ENCODE measurements at places on chromosomes 4 and X. TPM values are rescaled to one million over a fixed set of nuclear protein-coding genes. Genes with fewer than 3 reads are reported as not detected.

The SLITRK2 gene
- total RNA-seq: under 0.01 TPM

The UGT2A1 gene
- not detected for total RNA-seq

The PLS3 gene
- total RNA-seq: 60.3 TPM

The GPR82 gene
- total RNA-seq: 0.16 TPM

The TLR3 gene
- total RNA-seq: 3.0 TPM

The LGI2 gene
- 2.5 TPM for total RNA-seq

Measured in sigmoid colon (tissue), 7 donors.